ENCODE measurements at places on chromosomes 16 and 17.

GRCh38 chr16:51140112-51140511 is 11.0 kb downstream of the SALL1 start:
- no peak for DNase-seq

DNA sequence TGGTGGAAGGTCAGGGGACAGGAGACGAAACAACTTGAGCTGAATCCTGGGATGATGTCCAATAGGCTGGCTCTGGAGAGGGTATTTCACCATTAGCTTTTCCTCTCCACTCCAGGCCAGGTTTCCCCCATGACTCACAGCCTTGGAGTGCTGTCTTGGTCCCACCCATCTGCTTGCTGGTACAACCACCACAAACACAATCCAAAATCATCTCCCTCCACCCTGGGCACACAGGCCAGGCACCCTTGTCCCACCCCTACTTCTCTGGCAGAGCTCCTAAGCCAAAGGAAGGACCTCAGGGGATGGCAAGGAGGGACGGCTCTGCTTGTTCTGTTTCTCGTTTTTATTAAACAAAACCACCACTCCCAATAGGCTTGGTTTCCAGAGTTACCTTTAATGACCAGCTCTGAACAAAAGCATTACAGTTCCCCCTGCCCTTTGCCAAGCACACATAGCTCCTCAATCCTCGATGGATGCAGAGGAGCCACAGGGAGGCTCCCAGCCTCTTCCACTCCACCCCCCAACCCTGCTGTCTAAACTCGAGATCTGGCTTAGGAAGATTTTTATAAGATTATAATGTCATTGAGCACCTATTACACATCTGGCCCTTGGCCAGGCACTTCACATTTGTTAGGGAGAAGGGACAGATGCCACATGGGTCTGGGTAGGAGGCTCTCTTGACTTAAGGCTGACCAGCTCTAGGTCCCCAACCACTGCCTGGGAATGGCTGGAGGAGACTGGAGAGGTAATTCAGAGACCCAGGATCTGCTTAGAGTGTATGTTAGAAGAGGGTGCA is 13.3 kb downstream of the CAVIN1 start:
- no peak for DNase-seq

- no peak for DNase-seq
Observed at GRCh38 chr16:24141466-24141865, 114.7 kb upstream of the CACNG3 start.

GRCh38 chr17:67478401-67479041 is 101.4 kb downstream of the PITPNC1 start:
- no peak for DNase-seq

DNA sequence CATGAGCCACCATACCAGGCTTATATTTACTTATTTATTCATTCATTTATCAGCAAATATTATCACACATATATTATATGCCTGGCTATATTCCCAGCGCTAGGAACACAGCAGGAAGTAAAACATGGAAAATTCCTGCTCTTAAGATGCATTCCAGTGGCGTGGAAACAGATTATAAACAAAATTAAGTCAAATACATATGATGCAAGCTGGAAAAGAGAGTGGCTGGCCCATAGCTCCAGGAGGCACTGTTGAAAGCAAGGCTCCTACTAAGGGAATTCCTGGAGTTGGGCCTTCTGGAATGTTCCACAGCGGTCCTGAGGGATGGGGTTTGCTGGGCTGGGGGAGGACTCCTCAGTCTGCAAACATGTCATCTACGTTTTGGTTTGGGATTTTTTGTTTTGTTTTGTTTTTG is 18.4 kb downstream of the ADCY9 start:
- no peak for DNase-seq

- DNase-seq: no peak
Observed at GRCh38 chr17:27546624-27547300, 84.2 kb upstream of the LGALS9 start.

DNA sequence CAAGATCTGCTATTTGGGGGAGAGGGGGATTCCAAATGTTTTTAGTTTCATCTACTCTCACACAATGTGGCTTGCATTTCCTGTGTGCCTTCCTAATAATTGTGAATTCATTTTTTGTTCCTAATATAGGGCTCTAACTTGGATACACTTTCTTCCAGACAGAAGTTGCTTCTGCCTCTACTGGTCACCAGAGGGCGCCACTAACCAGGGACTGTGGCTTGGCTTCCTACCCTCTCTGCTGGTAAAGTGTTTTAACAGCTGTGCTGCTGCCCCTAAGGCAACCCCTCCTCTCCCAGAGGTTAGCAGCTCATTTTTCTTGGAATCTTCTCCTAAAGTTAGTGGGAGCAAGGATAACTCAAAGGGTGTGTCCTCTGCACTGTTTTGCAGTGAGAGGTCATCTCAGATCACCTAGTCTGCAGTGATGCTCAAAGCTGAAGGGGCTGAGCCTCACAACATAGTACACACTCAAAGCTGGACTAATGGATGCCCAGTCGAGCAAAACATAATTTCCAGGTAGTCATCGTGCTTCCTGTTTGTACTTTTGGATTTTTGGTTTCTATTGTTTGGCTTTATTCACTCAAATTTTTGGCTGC is 5.0 kb upstream of the PRSS54 start:
- no peak for DNase-seq

DNA sequence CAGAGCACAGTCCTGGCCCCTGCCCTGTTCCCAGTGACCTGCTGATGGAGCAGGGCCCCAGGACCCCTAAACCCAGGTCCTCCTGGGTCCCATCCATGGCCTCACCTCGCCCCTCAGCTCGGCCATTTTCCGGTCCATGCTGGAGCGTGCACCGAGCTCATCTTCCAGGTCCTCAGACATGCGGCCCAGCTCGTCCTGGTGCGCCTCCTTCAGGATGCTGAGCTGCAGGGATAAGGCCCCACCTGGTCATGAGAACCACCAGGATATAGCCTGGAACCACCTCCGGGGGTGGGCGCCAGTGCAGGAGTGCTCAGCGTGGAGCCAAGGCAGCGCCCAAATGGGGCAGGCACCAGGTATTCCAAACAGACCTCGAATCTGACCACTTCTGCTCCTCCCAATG is 17.9 kb downstream of the CCDC102A start:
- no peak for DNase-seq

GRCh38 chr16:7227229-7227721 is 105.4 kb upstream of the RBFOX1 start:
- no peak for DNase-seq

- DNase-seq: no peak
Observed at GRCh38 chr17:80822700-80823410, 168.8 kb upstream of the CHMP6 start.

- DNase-seq: no peak
Observed at GRCh38 chr17:80303824-80304223, 43.2 kb downstream of the RNF213 start.

- DNase-seq: no peak
Observed at GRCh38 chr17:8462564-8462963, 26.9 kb downstream of the NDEL1 start.

GRCh38 chr16:28473714-28474265 is 1.7 kb upstream of the NPIPB7 start:
- no peak for DNase-seq

DNA sequence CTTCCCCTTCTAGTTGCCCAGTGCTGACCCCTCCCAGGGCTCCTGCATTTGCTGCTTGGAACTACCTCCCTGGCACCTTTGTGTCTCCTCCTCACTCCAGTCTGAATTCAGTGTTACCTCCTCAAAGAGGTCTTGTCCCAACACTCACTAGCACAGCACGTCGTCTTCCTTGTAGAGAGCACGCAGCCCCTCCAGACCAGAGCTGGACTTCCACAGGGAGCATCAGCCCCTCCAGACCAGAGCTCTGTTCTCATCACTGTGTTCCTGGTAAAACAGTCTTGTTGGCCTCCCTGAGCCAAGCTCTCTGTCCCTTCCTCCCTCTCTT is 27.8 kb upstream of the MGAT5B start:
- DNase-seq: no peak

- DNase-seq: no peak
Observed at GRCh38 chr16:81461766-81462165, 17.2 kb downstream of the CMIP start.

DNA sequence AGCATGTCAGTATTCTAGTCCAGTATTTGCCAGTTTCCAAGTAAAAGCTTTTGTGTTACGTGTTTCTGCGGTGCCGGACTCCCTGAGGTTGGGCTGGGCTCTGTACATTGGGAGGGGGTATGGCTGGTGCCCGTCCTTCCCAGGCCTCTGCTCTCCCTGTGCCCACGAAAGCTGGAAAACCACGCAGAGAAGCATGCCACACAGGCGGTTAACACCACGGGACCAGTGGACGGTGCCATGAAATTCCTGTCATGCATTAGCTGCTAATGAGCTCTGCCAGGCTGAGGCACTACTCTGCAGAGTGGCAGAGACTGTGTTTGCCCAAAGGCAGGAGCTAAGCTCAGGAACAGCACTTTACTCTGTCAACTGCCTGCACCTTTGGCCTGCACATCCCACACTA is 8.1 kb downstream of the SMIM5 start:
- DNase-seq: no peak

GRCh38 chr16:62853887-62854286 is 817.6 kb upstream of the CDH8 start:
- DNase-seq: no peak

DNA sequence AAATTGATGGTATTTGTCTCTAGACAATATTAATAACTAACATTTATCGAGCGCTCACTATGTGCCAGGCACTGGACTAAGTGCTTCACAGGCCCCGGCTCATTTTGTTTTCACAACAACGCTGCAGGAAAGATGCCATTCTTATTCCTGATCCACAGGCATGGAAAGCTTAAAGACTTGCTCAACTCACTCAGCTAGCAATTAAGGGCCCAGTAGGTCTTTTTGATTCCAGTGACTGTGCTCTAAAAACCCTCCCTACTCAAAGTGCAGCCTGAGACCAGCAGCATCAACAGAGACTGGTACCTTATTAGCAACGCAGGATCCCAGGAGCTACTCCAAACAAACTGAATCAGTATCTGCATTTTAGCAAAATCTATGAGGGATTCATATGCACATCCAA is 35.3 kb downstream of the CUEDC1 start:
- DNase-seq: no peak

DNA sequence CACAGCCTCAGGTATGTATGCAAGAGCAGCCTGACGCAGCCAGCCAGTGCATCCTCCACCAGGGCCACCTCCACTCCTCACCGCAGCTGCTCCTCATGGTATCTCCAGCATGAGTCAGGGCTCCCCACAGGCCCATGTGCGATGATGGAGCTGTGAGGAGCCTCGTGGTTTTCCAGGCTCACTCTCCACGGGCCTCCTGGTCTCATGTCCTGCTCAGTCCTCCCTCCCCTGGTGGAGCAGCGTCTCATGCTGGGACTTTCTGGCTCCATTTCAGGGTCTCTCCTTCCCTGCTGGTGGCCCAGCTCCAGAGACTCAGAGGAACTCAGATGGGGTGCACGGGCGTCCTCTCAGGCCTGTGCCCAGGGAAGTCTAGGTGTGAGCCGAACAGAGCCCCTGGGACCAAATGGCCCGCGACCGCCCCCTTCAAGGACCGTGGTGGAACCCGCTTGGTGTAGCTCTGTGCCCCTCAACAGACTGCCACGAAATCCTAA is 70.4 kb downstream of the METRNL start:
- DNase-seq: no peak
